Uterine smooth muscle cell (primary cell): ENCODE measurements at places on chromosomes 16 and 17. TPM values are rescaled to one million over a fixed set of nuclear protein-coding genes. Genes with fewer than 3 reads are reported as not detected.

The HELZ gene
- total RNA-seq, result 45.5 and 49.5 TPM in 2 replicates

The NDEL1 gene
- 57.0 and 58.2 TPM in 2 replicates for total RNA-seq

The ADPRM gene
- 13.7 and 14.1 TPM in 2 replicates for total RNA-seq

The CACNG3 gene
- not detected in 2 replicates for total RNA-seq

The KRT38 gene
- under 0.01 and 0.11 TPM in 2 replicates for total RNA-seq

The DBF4B gene
- 4.9 and 10.1 TPM in 2 replicates for total RNA-seq

The SLC38A8 gene
- total RNA-seq, result not detected in 2 replicates

The KCNJ16 gene
- not detected in 2 replicates for total RNA-seq

The ITGAX gene
- 1.2 and 3.4 TPM in 2 replicates for total RNA-seq

The CCL16 gene
- total RNA-seq, result not detected in 2 replicates

The ARHGDIG gene
- 0.12 and 0.44 TPM in 2 replicates for total RNA-seq

The MT4 gene
- not detected in 2 replicates for total RNA-seq

The KRT37 gene
- total RNA-seq, result not detected in 2 replicates

The MYH8 gene
- under 0.01 TPM in 1 of 2 replicates, not detected in the other for total RNA-seq

The ENPP7 gene
- total RNA-seq, result 0.12 TPM in 1 of 2 replicates, not detected in the other

The KRTAP3-2 gene
- not detected in 2 replicates for total RNA-seq

The TMED6 gene
- total RNA-seq, result 0.11 TPM in 1 of 2 replicates, not detected in the other

The LHX1 gene
- total RNA-seq, result not detected in 2 replicates

The GHDC gene
- 13.3 and 16.5 TPM in 2 replicates for total RNA-seq

The DLX3 gene
- not detected in 2 replicates for total RNA-seq

The C16orf89 gene
- 0.12 and 0.22 TPM in 2 replicates for total RNA-seq

The LRRC37A gene
- total RNA-seq, result 1.4 and 2.1 TPM in 2 replicates

The SCARF1 gene
- 0.25 and 0.44 TPM in 2 replicates for total RNA-seq

The CA7 gene
- not detected in 2 replicates for total RNA-seq

The TBC1D3I gene
- 0.33 TPM in 1 of 2 replicates, not detected in the other for total RNA-seq

The MYH2 gene
- under 0.01 and 0.12 TPM in 2 replicates for total RNA-seq

The PDILT gene
- total RNA-seq, result not detected in 2 replicates

The SEPTIN1 gene
- 0.25 TPM in 1 of 2 replicates, not detected in the other for total RNA-seq

The ABHD15 gene
- total RNA-seq, result 10.2 TPM in 2 replicates

The HBZ gene
- not detected in 2 replicates for total RNA-seq
